Motor neuron (in vitro differentiated cells): ENCODE measurements at places on chromosomes 3 and 15.

DNA sequence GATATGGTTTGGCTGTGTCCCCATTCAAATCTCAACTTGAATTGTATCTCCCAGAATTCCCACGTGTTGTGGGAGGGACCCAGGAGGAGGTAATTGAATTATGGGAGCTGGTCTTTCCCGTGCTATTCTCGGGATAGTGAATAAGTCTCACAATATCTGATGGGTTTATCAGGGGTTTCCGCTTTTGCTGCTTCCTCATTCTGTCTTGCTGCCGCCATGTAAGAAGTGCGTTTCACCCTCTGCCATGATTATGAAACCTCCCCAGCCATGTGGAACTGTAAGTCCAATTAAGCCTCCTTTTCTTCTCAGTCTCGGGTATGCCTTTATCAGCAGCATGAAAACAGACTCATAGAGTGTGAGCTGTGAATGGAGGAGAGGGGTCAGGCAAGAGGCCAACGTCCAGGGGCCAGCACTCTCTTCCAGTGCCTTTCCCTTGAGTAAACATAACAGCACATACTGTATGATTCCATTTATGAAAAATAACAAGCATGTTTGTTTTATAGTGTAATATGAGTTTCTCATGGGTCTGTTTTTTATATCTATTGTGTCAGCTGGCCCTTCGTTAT, 16.3 kb upstream of the LCTL start:
- no peak for ATAC-seq

DNA sequence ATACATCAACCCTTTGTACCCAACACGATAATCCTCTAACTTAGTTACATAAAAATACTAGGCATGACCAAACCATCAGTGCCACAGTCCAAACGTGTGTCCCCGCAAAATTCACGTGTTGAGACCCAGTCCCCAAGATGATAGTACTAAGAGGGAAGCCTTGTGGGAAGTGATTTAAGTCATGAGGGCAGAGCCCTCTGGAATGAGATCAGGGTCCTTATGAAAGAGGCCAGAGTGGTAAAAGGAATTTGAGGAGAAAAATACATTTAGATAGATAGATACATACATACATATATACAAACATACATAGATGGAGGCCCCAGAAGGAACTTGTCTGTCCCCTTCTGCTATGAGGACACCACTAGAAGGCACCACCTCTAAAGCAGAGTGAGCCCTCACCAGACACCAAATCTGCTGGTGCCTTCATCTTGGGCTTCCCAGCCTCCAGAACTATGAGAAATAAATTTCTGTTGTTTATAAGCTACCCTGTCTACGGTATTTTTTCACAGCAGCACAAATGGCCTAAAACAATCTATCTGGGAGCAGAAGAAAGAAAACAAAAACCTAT, 8.0 kb downstream of the TBC1D2B start:
- ATAC-seq: no peak

DNA sequence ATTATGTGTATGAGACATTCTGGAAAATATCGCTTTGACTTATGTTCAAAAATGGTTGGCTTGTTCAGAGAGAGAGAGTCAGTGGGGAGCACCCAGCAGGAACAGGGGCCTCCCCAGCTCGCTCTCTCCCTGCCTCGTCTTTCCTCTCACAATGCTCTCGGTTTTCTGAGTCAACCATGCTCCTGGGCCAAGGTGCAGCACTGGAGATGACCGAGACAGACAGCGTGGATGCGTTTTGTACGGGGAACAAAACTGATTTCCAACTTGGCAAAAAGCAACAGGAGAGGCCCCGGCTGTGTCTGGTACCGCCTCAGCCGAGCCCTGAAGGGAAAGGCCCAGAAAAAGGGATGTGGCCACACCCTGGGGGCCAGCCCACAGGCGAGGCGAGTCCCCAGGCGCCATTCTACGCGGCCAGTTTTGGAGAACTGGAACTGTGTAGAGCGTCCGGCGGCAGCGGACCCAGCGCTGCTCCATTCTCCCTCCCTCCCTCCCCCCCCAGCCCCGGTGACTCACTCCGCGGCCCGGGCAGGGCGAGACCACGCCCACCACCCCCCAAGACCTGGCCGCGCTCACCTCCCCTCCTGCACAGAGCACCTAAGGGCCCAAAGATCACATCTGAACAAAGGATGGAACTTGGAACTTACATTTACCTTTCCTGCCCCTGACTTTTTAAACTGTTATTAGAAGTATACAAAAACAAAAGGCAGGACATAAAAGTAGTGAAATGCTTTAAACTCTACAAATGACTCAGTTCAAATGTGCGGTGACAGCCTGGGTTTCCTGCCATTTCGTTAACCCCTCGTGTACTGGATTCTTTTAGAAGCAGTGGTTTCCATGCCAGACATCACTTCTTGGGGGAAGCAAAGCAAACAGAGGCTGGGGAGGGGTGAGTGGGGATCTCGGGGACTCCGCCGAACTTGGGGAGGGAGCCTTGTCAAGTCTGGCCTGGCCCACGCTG, 12.7 kb downstream of the ATP10A start:
- ATAC-seq: peak; percentile 82

- no peak for ATAC-seq
Observed at GRCh38 chr3:137165117-137165806, 207.5 kb downstream of the IL20RB start.

DNA sequence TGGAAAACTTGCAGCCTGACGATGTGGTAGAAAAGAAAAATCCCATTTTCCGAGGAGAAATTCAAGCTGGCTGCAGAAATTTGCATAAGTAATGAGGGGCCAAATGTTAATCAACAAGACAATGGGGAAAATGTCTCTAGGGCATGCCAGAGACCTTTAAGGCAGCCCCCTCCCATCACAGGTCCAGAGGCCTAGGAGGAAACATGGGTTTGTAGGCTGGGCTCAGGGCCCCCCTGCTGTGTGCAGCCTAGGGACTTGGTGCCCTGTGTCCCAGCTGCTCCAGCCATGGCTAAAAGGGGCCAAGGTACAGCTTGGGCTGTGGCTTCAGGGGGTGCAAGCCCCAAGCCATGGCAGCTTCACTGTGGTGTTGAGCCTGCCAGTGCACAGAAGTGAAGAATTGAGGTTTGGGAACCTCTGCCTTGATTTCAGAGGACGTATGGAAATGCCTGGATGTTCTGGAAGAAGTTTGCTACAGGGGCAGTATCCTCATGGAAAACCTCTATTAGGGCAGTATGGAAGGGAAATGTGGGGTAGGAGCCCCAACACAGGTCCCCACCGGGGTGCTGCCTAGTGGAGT, 75.9 kb upstream of the CADPS start:
- no peak for ATAC-seq

GRCh38 chr3:82055792-82056191, 294.3 kb upstream of the GBE1 start:
- ATAC-seq: no peak

DNA sequence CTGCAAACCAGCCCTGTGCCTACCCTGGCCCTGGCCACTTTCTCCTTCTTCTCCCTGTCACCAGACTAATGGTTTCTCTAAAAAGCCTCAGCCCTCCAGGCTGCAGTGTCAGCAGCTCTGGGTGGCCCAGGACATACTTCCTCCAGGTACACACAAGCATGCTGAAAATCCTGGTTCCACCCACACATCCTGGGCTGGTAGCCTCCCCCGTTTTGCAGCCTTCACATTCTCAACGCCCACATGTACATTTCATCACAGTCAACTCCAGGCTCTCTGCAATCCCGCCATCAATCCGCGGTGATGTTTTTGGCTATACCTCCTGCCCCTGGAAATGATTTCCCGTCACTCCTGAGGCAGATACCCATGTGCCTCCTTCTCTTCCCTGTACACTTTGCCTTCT, 59.4 kb downstream of the MAGEF1 start:
- peak; percentile 42 for ATAC-seq

DNA sequence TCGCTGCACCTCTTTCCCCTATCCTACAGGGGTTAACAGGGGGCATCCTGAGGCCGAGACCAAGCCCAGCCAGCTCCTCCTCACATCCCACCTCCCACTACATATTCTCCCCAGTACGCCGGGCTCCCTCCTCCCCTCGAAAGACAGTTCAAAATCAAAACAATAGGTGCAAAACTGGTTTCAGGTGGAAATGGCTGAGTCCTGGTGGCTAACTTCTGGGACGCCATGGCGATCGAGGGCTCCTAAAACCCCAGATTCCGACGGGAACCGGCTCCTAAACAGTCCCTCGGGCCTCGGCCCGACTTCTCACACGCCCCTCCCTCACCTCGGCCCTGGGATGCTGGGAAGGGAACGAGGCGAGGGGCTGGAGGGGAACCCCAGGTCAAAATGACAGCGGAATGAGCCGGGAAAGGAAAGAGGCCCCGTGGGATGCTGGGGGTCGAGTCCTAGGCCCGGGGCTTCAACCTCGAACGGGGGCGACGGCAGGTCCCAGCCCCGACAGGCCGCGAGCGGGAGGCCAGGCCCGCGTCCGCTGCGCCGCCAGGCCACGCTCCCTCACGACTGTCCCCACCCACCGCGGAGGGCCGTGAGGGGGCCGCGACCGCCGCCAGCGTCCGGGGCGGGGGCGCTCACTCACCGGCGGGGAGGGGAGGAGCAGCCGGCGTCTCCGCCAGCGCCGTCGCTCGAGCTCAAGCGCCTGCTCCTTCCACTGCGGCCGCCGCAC, 492 bp downstream of the TMCC1 start:
- peak; percentile 85 for ATAC-seq

DNA sequence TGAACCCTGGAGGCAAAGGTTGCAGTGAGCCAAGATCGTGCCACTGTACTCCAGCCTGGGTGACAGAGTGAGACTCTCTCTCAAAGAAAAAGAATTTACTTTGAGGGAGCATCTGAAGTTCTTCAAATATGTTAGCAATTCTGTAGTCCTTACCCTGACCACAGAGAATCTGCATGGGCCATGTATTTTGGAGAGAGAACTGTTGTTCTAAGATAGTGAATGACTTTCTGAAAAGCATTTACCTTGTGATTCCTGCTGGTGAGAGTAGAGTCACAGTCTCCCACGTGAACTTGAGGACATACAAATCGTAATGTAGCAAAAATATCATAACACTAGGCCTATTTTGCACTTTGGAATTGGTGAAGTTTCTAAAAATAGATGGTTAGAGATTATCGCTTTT, 3.9 kb downstream of the BRK1 start:
- ATAC-seq: no peak

GRCh38 chr15:33846862-33847261, 121.4 kb upstream of the CHRM5 start:
- ATAC-seq: peak; percentile 73

- ATAC-seq: no peak
Observed at GRCh38 chr3:54781728-54782127, 146.1 kb downstream of the LRTM1 start.

- no peak for ATAC-seq
Observed at GRCh38 chr3:101010296-101010695, 17.1 kb upstream of the ABI3BP start.

DNA sequence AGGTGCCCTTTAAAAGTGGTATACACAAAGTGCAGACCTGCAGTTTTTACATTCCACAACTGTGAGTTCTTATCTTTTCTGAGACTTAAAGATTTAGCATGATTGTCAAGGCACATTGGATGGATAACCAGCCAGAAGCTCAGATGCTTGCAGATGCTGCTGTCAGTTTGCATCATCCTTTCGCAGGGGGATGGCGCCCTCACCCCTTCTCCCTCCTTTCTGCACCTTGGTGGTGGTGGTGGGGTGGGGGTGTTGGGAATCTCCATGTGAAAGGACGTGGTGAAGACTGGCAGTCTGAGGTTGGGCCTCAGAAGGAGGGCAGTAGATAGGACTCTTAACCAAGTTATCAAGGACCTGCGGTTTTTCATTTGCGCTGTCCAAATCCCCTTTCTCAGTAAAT, 309.6 kb upstream of the SEMA6D start:
- peak; percentile 35 for ATAC-seq

- ATAC-seq: no peak
Observed at GRCh38 chr3:61224823-61225222, 26.4 kb downstream of the FHIT start.
